ENCODE measurements at places on chromosomes 4 and X.

DNA sequence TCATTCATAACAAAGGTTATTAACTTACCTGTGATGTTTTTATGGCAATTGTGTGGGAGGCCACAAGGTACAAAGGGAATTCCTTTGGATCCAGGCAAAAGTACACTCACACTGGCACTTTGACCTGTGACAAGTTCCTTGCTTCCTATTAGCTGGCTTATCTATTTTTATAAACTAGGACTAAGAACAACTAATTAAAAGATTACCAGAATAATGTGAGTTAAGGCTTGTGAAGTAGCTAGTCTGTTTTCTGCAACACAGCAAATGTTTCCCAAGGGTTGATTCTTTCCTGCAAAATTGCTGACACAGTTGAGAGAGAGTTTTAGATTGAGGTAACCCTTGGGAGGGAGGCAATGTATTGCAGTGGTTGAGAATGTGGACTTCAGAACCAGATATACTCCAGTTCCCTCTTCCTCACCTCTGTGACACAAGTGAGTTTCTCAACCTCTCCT is 107.9 kb downstream of the CPEB2 start:
- DNase-seq = no peak

- no peak for DNase-seq
Observed at GRCh38 chr4:23779839-23780238, 110.0 kb downstream of the PPARGC1A start.

DNA sequence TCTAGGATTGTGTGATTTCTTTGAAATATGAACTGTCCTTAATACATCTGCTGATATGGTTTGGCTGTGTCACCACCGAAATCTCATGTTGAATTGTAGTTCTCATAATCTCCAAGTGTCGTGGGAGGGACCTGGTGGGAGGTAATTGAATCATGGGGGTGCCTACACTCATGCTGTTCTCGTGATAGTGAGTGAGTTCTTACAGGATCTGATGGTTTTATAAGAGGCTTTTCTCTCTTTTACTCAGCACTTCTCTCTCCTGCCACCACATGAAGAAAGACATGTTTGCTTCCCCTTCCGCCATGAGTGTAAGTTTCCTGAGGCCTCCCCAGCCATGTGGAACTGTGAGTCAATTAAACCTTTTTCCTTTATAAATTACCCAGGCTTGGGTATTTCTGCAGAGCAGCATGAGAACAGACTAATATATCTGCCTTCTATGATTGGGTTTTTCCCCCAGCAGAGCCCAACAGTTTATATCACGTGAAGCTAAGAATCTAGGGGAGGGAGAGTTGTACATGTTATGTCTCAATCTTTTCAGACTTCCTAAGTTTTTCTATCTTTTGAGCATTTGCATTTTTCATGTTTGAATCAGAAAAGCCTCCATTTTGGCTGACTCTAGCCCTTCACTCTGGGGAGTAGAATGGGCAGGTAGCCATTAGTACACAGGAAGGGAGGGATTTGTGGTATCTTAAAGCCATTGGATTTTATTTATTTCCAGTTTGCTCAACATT is 58.9 kb downstream of the PLAC1 start:
- no peak for DNase-seq

DNA sequence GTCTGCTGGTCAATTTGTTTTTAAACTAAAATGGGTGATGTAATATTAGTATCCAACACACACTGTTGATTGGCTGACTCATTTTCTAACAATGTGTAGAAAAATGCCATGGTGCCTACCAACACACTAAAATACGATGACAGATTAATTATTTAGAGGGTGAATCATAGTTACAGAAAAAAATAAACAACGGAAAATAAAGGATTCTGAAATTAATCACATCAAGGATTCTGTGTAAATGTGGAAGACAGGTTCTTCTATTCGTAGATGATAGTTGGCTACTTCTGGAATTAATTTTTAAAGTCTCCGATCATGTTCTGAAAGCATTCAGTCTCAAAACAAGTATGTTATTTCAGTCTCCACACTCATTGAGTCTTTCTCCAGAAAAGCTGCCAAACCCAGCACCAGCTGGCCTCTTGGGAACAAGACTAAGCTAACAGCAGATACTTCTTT is 8.2 kb upstream of the IQCM start:
- DNase-seq = no peak

DNA sequence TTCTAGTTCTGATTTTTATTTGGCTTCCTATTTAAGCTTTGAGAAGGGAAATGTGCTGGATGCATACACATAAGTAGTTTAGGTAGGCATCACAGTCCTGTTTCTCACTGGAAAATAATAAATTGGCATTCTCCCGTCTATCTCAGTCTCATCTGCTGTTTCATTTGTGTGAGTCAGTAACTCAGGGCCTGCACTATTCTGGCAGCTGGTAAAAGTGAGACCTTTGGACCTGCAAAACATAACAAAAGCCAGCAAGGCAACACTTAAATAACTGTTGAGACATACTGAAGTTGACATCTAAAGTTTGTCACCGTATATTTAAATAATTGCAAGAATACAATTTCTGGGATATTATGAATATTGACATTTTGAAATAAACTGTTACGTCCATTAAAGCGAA is 8.6 kb upstream of the UBQLN2 start:
- DNase-seq = no peak

GRCh38 chr4:71932941-71933340 is 98.9 kb upstream of the NPFFR2 start:
- no peak for DNase-seq

DNA sequence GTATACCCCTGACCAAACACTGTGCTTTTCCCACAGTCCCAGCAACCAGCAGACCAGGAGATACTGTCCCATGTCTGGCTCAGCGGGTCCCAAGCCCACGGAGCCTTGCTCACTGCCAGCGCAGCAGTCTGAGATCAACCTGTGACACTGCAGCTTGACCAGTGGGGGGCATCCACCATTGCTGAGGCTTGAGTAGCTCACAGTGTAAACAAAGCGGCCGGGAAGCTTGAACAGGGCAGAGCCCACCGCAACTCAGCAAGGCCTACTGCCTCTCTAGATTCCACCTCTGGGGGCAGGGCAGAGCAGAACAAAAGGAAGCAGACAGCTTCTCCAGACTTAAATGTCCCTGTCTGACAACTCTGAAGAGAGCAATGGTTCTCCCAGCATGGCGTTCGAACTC is 58.1 kb downstream of the SLC10A6 start:
- no peak for DNase-seq

DNA sequence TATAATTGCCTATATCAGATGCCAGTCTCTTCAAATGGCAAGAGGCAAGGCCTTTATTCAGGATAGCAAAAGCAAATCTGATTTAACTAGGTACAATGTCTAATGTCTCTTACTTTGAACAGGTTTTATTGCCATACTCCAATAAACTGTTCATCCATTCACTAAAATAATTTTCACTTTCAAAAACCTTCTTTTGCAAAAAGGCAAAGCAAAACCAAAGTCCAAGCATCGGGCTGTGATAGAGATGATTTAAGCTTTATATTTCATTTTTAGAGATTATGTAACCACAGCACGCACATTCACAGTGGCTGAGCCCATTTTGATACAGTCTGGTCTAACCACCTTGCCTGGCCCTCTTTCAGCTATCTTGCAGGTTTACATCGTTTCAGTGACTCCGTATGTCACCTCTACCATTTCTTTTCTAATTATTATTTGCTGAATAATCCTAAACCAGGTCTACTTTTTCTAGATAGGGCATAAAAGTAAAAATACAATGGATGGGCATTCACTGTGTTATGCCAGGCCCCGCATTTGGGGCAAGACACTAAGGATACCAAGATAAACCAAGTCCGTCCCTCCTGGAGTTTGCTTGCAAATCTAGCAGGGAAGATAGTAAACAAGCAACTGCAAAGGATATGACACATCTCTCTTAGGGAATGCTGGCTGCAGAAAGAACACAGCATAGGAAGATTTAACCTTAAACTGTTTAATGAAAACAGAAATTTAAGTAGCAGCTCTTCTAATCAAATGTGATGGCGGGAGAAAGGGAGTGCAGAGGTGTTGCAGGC is 1.8 kb downstream of the CASP3 start:
- DNase-seq = no peak

- DNase-seq = no peak
Observed at GRCh38 chrX:93875621-93876282, 201.7 kb downstream of the FAM133A start.

- no peak for DNase-seq
Observed at GRCh38 chrX:134963041-134963440, 27.8 kb upstream of the SMIM10 start.

DNA sequence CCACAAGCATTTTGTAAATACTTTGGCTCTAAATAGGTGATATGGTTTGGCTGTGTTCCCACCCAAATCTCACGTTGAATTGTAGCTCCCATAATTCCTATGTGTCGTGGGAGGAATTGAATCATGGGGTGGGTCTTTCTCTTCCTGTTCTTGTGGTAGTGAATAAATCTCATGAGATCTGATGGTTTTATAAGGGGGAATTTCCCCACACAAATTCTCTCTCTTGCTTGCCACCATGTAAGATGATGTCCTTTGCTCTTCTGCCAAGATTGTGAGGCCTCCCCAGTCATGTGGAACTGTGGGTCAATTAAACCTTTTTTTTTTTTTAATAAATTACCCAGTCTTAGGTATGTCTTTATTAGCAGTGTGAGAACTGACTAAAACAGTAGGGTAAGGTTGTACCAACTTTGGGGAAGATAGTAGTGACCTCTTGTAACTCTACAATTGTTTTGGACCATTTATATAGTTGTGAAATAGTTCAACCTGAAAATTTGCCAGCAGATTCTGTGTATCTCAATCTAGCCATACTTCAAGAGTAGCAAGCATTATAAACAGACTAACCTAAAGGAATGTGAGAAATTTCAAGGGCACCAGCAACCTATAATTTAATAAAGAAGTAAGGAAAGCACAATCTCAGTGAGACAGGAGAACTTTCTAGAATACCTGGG is 727.8 kb downstream of the GRID2 start:
- no peak for DNase-seq

DNA sequence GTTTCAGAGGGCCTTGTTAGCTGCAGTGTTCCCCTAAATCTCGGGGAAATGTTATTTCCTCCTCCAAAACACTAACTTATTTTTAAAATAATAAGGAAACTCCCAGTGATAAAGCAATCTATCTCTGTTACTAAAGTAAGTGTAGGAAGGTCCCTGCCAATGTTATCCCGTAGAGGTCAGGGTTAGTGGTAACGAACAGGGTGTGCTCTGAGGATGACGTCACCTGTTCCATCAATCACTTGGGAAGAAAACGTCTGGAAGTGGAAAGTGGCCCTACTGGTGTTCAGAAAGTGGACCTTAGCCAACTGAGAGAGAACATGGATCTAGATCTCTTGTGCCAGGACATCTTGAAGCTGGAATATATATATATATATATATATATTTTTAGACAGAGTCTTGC is 249.5 kb downstream of the BCOR start:
- DNase-seq = no peak

- peak; percentile 25 for DNase-seq
Observed at GRCh38 chr4:41216294-41217019, 2.1 kb upstream of the APBB2 start.

DNA sequence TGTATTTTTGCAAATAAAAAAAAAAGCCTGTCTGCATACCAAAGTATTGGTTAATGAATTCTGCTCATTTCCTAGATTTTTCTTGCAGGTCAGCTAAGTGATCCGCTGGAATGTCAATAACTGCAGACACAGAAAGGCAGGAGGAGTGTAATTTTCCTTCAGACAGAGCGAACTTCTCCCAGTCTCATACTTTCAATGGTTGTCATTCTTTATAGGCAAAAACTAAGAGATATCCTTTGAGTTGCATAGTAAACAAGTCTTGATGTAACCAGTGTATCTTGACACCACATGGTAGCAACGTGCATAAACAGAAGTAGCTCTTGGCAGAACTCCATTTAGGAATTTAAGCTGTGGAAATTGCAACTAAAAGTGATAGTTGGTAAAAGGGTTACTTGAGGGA is 8.2 kb downstream of the CAPN6 start:
- no peak for DNase-seq

- DNase-seq = peak; percentile 5
Observed at GRCh38 chr4:174521800-174522182, 497 bp downstream of the HPGD start.

GRCh38 chrX:110699109-110699508 is 96.5 kb downstream of the CHRDL1 start:
- DNase-seq = no peak

- no peak for DNase-seq
Observed at GRCh38 chr4:64216741-64217140, 192.5 kb downstream of the TECRL start.

GRCh38 chr4:112184438-112184837 is 39.2 kb downstream of the FAM241A start:
- DNase-seq = no peak

DNA sequence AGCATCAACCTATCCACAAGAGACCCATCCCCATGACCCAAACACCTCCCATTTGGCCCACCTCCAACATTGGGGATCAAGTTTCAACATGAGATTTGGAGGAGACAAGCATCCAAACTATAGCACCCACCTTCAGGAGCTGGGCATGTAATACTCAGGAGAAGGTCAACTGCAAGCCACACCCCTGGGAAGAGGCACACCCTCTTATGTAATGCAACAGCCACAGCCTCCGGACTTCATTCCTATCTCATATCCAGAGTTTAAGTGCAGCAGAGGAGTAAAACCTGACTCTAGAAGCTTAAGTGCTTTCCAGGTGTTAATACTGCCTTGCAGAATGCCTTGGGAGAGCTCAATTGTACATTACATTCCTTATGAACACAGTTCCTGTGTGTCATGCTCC is 197.4 kb downstream of the PTTG2 start:
- no peak for DNase-seq

DNA sequence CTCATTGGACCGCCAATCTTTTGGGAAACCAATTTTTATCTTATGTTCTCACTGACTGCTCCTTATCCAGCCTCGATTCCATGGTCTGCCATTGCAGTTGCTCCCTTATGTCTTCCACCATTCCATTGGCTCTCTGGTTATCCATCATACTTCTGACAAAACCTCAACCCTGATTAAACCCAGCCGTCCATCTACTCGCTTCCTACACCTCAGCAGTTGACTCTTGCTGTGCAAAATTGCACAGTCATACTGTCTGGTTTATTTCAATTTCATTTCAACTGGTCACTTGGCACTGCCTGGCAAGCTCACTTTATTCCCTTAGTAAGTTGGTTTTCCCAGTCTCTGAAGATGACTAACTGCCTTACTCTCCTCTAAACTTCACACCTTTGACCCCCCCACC is 26.2 kb downstream of the ARL9 start:
- no peak for DNase-seq

DNA sequence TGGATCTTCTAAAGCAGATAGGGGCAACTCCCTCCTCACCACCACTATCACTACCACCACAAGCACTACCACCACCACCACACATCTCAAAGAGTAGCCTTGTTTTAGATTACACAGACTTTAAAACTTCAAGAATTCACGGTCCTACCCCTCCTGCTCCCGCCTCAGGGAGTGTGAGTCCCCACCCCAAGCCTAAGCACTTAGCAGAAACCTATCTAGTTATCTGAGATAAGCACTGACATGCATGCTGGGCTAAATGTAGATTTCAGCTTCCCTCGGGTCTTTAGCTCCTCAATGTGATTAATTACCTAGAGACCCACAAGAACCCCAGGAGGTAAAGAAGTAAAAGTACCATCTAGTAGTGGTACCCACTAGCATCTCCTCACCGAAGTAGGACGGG is 775 bp downstream of the AMOT start:
- no peak for DNase-seq
